ENCODE measurements at places on chromosomes 7 and 10.

DNA sequence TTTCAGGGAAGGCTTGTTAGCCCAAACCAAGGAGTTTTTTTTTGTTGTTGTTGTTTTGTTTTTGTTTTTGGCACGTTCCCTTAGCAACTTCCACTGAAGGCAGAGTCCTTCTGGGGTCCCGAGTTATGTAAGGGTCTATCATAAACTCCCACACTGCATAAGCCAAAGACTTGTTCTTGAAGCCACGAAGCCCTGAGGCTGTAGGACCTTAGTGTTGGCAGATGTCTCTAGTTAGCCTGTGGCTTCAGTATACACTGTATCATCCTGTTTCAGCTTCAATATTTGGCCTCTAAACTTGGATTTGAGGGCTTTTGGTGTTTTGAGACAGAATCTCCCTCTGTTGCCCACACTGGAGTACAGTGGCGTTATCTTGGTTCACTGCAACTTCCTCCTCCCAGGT, 13.6 kb downstream of the KPNA7 start:
- no peak for DNase-seq

GRCh38 chr7:74092321-74092963, 8.8 kb downstream of the LIMK1 start:
- no peak for DNase-seq

GRCh38 chr7:123424463-123424862, 109.9 kb downstream of the IQUB start:
- DNase-seq: no peak

- no peak for DNase-seq
These were observed 53.8 kb upstream of the PDGFA start for GRCh38 chr7:573269-573932.

DNA sequence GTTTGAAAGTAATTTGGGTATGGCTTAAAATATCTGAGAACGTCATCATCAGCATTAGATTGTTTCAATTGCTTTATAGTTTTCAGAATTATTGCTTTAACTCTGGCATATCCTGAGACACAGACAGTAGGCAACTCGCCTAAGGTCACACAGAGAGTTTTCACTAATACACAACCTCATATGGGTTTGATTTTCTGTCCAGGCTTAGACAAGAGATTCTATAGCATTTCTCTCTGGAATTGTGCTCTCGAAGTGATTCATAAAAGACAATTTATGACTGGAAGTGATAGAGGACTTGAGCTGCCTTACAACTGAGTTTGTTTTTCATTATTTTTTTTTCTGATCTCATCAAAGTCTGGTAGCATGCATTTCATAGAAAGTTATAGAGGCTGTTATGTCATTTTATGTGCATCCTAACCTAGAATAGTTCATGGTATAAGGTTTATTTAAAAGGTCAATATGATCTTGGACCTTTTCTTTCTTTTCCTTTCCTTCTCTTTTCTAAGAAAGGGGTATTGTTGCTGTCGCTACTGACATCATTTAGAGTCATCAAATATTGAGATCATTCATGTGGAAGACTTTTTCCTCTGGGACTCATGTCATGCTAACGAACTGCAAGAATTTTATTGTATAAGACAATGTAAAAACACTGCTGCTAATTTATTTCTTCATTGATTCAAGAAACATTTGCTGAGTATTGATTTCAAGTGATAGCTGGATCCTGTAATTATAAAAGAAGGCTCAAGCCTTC, 278.2 kb downstream of the PLXDC2 start:
- no peak for DNase-seq

GRCh38 chr7:45579391-45579801, 5.2 kb downstream of the ADCY1 start:
- DNase-seq: no peak

- DNase-seq: no peak
These were observed 1.7 kb downstream of the PALS2 start for GRCh38 chr7:24574950-24575349.

DNA sequence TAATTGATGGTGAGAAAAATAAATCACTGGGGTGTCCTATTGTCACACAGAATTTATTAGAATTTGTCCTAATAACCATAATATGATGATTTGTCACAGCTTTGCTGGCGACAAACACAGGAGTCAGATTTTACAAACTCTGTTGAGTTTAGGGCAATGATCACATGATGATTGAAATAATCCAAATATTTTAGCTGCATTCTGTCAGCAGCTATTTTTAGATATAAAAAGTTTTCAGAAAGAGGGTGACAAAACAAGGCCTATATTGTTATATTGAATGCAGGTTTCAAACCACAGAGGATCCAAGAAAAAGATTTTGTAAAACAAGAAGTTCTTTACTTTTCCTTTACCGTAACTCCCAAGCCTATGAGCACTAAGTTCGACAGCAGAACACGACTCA, 178.8 kb downstream of the ADAM12 start:
- DNase-seq: no peak

- DNase-seq: no peak
These were observed 37.4 kb upstream of the CDK6 start for GRCh38 chr7:92873776-92874175.

DNA sequence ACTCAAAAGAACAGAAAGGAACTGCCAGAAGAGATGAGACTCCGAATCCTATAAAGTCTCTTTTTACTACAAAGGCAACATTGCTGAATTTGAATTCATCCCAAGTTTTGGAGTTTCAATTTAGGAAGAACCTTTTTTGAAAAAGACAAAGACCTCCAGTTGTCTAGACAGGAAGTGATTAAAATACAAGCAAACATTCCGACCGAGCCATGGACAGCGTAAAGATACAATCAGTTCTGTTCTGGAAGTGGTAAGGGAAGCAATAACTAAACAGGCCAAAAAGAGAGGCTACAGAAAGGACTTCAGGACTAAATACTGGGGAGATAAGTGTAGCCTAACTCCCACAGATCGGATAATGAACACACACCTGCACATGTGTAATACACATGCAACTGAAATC, 101.0 kb downstream of the SMURF1 start:
- no peak for DNase-seq

DNA sequence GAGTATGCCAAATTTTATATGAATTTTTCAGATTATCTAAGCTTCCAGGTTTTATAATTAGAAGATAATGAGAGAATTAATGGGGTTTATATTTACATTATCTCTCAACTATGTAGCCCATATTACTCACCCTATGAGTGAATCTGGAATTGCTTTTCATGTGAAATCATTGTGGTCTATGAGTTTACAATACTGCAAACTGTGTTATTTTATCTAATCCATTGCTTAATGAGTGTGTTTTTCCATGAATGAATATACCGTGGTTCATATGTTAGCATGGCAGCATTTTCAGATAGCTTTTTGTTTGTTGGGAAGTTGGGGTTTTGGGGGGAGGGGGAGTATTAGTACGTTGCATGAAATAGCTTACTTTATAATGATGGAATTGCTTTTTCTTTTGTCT, 44.5 kb downstream of the FGFBP3 start:
- DNase-seq: no peak

DNA sequence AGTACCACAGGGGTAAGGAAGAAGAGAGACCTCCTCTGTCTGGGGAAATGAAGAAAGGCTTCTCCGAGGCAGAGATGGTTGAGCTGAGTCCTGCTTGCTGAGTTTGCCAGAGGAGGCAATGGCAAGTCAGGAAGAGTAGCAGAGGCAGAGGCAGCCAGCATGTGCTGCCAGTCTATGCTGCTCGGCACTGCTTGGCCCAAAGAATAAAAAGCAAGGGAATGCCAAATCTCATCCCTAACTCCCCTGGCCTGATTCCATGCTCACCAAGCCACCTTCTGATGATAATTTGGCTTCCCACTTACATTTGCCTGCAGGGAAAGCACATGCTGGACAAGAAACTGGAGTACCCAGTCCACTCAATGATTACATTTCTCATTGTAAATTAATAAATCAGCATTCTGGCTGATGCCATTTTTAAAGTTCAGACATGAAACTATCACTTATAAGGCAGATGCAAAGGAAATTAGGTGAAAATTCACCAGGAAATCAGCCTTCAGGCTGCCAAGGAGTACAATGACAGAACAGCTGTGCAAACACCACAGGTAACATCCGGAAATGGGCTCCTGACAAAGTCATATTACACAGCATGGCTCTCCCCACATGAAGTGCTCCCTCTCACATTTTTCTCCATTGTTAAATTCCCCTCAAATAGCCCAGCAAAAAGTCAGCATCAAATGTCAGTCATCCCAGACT, 245.9 kb downstream of the MTERF1 start:
- DNase-seq: no peak

DNA sequence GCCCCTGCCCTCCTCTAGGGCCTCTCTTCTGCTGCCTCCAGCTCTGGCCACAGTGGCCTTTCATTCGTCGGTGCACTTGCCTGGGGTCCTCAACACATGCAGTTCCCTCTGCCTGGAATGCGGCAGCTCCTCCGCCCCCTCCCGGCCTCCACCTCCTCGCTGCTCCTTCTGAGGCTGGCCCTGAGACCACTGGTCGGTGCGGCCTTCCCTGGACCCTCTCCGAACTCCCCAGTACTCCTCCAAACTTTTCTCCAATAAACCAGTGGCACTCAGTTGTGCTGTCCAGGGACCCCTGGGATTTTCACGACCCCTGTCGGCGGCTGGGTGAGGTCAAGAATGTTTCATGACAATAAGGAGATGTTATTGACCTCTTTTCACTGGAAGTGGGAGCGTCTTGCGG, 53.5 kb downstream of the BMS1 start:
- no peak for DNase-seq

GRCh38 chr10:70499836-70500167, 21.2 kb downstream of the PALD1 start:
- no peak for DNase-seq

DNA sequence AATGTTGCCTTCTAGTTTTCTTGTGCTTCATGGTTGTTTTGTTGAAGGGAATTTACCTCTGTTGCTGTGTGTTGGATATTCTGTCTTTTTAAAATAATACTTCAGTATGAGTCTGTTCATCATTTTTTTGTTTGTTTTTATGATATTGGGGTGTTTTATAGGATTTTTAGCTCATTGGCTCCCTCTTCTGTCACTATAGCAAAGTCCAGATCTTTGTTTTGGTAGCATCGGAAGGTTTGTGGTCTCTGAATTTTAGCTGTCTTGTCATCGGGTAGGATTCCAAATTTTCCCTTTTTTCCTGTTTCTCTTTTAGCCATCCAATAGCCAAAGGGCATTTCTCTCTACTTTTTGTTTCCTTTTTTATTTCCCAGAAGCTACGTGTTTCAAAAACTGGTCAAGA, 91.4 kb downstream of the EXOC4 start:
- DNase-seq: no peak

DNA sequence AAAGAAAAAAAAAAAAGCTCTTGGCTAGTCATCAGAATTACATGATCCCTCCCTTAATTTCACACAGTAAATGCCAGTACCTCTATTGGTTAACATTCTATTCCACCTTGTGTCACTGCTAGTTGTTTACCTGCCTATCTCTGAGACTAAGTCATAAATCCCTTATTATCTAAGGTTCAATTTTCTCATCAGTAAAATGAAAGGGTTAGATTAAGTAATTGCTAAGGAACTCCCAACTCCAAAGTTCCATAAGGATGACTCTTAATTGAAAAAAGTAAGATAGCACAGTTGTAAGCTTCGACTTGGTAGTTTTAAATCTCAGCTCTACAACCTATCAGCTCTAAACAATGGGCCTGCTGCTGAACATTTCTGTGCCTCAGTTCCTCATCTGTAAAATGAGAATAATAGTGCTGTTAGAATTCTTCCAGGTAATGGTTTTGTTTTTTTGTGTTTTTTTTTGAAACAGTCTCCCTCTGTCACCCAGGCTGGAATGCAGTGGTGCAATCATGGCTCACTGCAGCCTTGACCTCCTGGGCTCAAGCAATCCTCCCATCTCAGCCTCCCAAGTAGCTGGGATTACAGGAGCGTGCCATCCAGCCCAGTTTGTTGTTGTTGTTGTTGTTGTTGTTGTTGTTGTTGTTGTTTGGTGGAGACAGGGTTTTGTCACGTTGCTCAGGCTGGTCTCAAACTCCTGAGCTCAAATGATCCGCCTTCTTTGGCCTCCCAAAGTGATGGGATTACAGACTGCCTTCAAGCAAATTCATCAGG, 35.6 kb downstream of the SRPK2 start:
- no peak for DNase-seq

GRCh38 chr7:105800442-105800841, 76.0 kb downstream of the ATXN7L1 start:
- no peak for DNase-seq

- DNase-seq: no peak
These were observed at the start of gene SLC18A3 for GRCh38 chr10:49610114-49610457. Gene SLC18A3 (plus strand): TSS chr10:49610310. CDS start chr10:49610741, 431 bp downstream.

GRCh38 chr10:12308057-12308456, 41.3 kb upstream of the CAMK1D start:
- no peak for DNase-seq

GRCh38 chr10:89894051-89894450, 192.7 kb downstream of the KIF20B start:
- no peak for DNase-seq

- no peak for DNase-seq
These were observed 509.0 kb upstream of the GALNT17 start for GRCh38 chr7:70622936-70623335.

DNA sequence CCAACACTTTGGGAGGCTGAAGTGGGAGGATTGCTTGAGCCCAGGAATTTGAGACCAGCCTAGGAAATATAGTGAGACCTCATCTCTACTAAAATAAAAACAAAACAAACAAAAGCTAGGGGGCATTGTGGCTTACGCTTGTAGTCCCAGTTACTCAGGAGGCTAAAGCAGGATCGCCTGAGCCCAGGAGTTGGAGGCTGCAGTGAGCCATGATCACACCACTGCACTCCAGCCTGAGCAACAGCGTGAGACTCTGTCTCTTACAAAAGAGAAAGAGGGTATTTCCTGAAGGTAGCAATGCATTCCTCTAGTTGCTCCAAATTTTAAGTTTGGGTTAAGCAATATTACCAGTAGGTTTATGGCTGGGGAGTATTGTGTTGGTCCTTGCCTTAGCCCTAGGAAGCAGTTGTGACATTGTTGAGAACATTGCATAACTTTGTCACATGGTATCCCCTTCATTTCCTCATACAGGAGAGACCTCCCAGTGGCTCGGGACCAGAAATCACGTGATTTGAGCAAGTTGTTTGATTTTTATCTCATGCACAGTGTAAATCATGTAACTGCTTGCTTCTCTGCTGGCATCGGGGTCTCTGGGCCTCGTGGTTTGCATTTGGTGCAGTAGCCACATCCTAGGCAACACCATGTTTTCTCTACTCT, 23.3 kb upstream of the SMARCD3 start:
- no peak for DNase-seq

- no peak for DNase-seq
These were observed 387.2 kb downstream of the PARD3 start for GRCh38 chr10:34427911-34428216.

DNA sequence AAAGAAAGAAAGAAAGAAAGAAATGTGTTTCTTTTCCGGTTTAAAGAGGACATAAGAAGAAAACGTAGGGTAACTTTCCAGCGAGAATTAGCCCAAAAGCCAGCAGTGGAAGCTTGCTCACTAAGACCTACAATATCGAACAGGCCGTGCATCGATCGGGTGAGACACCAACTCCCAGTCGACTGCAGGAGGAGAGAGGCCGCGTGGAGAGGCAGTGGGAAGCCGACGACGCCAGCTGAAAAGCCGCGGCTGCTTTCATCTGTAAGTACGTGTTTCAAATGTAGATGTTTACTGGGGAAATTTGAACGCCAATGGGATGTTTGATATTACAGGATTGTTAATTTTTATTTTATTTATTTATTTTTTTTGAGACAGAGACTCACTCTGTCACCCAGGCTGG, 28.6 kb upstream of the GIMAP8 start:
- DNase-seq: no peak

- DNase-seq: no peak
These were observed 24.2 kb upstream of the PRKAG2 start for GRCh38 chr7:151900986-151901621.

GRCh38 chr7:8131694-8132605, 130.0 kb downstream of the ICA1 start:
- no peak for DNase-seq
